ENCODE measurements at places on chromosomes 6 and 20. TPM values are rescaled to one million over a fixed set of nuclear protein-coding genes. Genes with fewer than 3 reads are reported as not detected.
A peak's percentile ranks its signal among the peaks of the same experiment; 100 is the strongest.

DNA sequence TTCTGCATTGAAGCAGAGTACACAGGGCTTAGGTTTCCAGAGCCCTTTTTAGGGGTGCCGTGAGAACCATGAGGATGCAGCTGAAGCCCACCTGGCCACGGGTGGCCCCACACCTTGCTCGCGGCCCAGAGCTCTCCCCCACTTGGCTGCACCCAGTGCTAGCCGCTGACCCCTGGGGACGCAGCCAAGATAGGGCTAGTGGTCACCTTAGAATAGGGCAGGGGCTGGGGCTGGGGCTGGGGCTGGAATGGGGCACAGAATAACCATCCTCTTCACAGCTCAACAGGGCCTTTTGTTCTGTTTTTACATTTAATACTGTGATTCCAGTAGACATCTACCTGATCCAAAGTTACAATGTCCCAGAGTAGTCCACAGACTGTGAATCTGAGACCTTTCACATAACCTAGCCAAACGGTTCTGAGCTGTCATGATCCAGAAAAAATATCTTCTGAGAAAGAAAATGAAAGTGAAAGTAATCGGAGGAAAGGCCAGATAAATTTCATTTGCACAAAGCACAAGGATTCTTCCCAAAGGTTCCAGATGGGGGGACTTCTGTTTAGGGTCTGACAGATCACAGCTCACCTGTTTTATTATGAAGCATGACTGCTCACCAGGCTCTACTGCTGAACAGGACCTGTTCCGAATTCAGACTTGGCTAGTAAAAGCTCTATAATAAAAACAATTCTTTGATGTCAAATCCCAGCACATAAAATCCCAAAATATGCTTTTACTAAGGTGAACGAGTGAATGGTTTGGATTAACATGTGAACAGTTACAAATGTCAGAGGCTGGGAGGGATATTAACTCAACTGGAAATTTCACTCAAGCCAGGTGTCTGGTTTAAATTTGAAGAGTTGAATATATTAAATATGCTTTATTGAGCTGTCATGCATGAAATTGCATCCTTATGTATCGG is 401.9 kb downstream of the THBS2 start:
- no peak for DNase-seq

DNA sequence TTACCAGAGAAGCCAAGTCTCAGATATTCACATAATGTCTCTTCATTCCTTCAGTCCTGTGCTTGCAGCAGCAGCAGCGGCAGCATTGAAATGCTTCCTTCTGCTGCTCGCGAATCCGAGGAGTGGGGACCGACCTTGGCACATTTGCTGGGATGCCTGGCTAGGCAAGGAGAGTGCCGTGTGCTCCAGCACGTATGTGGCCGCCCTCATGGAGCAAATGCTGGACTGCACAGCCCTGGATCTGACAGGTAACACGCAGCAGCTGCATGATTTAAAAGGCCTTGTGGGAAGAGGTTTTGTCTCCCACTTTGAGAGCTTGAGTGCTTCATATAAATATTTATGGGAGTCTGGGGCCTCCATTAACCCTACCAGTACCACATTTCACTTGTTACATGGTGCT is 9.9 kb downstream of the MAFB start:
- DNase-seq, result no peak

- DNase-seq, result no peak
These were observed 37.3 kb downstream of the MAPK14 start for GRCh38 chr6:36064770-36065396.

DNA sequence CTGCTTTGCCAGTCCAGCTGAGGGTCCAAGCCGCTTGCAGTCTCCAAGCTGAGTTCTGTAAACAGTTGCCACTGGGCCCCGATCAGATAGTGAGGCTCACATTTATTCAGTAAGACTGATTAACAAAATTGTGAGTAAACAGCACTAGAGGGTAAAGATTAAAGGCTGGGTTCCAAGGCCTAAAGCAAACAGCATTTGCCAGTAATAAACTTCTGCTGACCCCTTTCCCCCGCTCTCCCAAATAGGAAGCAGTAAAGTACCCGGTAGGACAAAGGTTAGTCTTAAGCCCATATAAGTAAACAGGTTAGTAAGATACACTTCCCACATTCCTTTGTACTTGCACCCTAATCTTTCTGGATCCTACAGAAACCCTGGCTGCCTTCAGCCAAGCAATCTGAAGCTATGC is 181.8 kb downstream of the MEI4 start:
- no peak for DNase-seq

GRCh38 chr6:131003488-131004386 is 59.3 kb downstream of the EPB41L2 start:
- DNase-seq, result no peak

DNA sequence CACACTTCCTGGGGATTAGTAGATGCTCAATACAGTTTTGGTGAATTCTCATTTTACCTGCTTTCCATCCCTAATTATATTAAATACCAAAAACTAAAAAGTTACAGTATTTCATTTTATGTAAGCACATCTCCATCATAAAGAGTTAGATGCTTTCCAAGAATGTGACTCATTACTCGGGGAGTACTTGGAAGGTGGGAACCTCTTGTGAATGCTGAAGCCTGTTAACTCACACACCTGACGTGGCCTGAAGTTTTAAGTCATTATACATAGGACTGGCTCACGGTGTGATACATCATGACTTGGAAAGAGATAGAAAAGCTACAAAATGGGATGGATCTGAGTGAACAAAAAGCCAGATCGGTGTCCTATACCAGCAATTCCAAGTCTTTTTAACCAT is 2.2 kb upstream of the OSER1 start:
- no peak for DNase-seq

DNA sequence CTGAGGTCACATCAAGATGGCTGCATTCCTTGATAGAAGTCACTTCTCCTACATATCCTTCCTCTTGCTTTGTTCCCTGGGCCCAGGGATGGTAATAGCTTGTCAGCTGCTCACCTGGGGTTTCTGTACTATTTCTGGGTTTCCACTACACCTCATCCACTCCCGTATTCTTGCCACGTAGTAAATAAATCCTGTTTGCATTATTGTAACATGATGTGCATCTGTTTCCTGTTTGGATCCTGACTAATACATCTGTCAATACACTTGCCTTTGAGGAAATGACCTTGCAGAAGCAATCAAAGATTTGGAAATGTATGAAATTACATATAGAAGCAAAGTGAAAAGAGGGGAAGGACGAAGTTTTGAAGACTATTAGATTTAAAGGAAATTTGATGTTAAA is 619.0 kb downstream of the PHF3 start:
- no peak for DNase-seq

DNA sequence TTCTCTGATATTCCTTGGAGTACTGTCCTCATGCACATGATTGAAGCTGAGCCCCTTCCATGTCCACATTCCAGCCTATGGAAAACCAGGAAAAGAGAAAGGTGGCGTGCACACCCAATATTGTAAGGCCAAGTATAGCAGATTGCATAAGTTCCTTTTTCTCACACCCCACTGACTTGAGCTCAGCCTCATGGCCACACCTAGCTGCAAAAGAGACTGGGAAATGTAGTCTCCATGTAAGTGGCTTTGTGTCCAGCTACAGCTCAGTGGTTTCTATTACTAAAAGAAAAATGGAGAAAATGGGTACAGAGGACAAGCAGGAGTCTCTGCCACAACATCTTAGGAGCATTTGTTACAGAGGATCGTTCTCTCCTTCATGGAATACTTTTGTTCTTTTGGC is 10.8 kb upstream of the UST start:
- no peak for DNase-seq

DNA sequence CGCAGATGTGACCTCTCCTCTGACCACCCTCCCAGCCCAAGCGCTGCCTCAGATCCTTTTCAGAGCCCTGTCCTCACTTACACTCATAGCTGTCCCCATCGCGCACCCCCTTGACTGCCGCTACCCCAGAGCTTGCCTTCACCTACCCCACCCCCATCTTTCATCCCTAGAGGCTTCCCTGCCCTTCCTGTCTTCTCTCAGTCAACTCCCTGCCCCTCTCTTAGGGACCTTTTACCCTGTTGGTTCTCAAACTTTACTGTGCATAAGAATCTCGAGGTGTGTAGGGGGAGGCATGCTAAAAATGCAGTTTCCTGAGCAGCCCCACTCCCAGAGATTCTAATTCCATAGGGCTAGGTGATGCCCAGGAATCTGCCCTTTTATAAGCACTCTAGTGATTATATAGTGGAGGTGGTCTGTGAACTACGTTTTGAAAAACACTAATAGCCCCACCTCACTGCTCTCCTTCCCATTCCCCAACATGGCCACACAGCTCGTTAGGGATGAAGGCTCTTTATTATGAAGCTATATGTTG is 725 bp downstream of the TM9SF4 start:
- no peak for DNase-seq

DNA sequence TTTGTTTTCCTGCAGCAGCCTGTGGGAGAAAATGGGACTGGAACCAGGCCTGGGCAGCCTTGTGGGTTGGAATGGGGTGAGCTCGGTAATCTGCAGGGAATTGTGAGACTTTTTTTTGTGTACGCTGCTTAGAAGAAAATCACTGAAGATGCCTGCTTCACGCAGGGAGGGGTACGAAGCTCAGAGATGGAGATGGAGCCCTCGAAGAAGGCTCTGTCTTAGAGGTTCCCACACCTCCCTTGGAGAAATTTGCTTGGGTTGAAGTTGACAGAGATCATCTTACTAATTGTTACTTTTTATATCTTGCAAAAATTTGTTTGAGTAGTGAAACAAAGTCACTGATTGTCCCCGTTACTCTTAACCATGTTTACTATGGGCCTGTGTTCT is 894 bp downstream of the PYGB start:
- no peak for DNase-seq

DNA sequence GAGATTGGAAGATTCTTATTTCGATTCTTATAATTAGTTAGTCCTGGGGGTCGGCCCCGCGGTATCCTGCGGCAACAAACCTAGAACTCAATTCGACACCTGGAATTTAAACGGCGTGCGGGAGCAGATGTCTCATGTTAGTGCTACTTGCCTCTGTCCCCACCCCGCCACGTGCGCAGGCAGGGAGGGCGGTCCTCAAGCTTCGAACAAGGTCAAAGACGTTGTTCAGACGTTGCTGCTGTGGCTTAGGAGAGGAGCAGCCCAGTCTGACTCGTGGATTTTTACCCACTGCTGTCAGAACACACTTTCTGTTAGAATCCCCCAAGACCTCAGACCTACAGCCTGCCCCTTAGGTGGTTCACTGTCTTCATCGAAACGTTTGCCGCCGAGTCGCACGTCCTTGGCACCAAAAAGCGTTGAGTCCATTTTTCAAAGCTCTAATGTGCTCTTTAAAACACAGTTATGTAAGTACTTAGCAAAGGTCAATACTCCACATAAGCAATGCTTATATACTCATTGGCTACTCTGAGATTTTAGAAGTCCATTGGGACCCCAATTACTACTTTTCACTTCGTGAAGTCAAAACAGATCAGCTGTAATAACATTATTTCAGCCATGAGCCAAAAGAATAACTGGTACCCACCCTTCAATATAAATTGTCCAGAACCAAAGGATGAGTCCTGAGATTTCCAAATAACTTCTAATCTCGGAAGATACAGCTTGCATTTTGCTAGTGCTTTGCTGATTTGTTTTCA is 2.7 kb upstream of the C6orf62 start:
- DNase-seq, result peak; percentile 95

DNA sequence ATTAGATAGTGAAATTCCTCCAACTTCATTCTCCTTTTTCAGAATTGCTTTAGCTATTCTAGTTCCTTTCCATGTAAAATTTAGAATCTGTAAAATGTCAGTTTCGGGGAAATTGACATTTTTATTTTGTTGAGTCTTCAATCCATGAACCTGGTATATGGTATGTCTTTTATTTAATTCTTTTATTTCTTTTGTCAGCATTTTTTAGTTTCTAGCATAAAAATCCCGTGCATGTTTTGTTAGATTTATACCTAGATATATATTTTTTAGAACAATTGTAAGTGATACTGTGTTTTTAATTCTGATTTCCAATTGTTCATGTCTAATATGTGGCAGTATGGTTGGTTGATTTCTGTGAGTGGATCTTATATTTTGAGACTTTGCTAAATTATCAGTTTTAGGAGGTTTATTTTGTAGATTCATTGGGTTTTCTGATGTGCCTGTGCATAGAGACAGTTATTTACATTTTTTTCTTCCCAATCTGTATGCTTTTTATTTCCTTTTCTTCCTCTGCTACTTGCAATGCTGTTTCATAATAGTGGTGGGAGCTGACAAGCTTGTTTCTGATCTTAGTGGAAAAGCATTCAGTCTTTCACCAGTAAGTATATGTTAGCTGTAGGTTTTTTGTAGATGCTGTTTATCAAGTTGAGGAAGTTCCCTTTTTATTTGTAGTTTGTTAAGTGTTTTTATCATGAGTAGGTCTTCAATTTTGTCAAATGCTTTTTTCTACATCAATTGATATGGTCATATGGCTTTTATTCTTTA is 13.7 kb downstream of the TAB2 start:
- DNase-seq, result no peak

- DNase-seq, result no peak
These were observed 22.7 kb downstream of the MCM8 start for GRCh38 chr20:5973172-5973571.

GRCh38 chr6:14520029-14520428 is 402.5 kb downstream of the CD83 start:
- DNase-seq, result no peak

CLPSL2 gene
- total RNA-seq, result not detected

CFB gene
- total RNA-seq, result 8.8 TPM

SLC22A3 gene
- 1.8 TPM for total RNA-seq

UBE2V1 gene
- 74.3 TPM for total RNA-seq

SYNJ2 gene
- 15.0 TPM for total RNA-seq

RIN2 gene
- 54.5 TPM for total RNA-seq

OR12D3 gene
- total RNA-seq, result not detected

MYB gene
- 0.27 TPM for total RNA-seq

ELOVL2 gene
- 2.4 TPM for total RNA-seq
